Endodermal cell (in vitro differentiated cells): ENCODE measurements at places on chromosomes 12 and 14. TPM values are rescaled to one million over a fixed set of nuclear protein-coding genes. Genes with fewer than 3 reads are reported as not detected.

Gene BCL2L14
- 4.4 to 6.2 TPM (median 5.4 TPM) in 3 replicates for total RNA-seq

GRCh38 chr14:105299654-105300541 is 903 bp downstream of the BRF1 start:
- H3K36me3 ChIP-seq, result no peaks in the 10 kb centered on the region
- H3K4me3 ChIP-seq, result peak overlapping the region; percentile 94
- H3K27ac ChIP-seq, result peak overlapping the region; percentile 38
- no peaks in the 10 kb centered on the region for H3K4me1 ChIP-seq
- no peak for DNase-seq

DNA sequence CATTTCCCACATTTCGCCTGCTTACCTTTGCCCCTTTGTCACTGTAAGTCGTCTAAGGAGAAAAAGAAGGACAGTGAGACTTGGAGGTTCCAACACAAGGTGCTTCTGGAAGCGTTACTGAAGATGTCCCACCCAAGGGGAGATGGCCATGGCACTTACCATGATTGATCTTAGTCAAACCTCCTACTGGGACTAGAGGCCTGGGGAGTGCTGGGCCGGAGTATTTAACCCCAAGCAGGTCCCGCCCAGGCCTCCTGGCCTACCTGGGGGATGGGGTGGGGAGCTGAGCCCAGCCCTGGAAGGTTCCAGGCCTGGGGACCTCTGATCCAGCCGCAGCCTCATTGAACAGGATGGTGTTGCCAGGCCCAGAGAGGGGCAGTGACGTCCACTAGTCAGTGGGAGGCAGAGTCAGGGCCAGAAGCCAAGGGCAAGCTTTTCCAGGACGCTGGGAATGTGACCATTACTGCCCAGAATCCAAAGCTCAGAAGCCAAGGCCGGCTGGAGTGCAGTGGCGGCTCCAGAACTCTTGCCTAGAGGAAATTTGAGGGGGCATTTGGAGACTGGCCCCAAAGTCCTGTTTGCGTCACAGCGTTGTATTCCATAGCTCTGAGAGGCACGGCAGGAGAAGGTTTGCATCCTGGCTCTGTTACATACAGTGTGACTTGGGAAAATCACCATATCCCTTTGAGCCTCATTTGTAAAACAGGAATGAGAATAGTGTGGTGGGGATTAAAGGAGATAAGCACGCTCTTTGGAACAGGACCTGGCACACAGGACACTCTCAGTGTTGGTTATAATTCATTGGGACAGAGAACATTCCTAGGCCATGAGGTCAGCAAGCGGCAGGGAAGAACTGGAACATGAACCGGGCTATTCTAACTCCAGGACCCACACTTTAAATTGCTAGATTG is at the start of gene HPD:
HPD (minus strand) TSS at position 198 of the 911 bp plus-strand sequence; CDS start at position 162, 36 bp downstream.
- H3K36me3 ChIP-seq, result no peaks in the 10 kb centered on the region
- H3K27me3 ChIP-seq, result no peaks in the 10 kb centered on the region
- peaks cover 10% of the 10 kb centered on the region for H3K4me1 ChIP-seq
- DNase-seq, result peak; percentile 81
- no peak within 1 kb of the TSS for H3K4me3 ChIP-seq

DNA sequence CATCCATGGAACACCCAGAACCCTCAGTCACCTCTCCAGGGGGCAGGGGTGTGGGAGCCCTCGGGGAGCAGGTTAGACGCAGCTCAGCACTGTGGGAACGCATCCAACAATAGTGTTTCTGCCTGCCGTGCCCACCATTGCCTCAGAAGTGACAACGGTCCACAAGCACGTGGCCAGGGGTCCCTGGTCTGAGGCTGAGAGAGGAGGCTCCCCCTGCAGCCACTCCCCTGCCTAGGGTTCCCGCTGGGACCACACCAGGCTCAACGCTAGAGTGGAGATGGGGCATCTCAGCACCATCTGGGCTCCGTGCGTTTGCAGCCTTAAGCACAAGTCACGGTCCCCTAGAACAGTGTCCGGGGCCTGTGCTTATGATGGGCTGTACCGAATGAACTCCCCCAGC is 62.7 kb downstream of the TESC start:
- no peak overlapping the region for H3K27ac ChIP-seq
- H3K27me3 ChIP-seq, result no peaks in the 10 kb centered on the region
- no peaks in the 10 kb centered on the region for H3K36me3 ChIP-seq
- no peak for DNase-seq
- peaks cover 14% of the 10 kb centered on the region for H3K4me1 ChIP-seq

DNA sequence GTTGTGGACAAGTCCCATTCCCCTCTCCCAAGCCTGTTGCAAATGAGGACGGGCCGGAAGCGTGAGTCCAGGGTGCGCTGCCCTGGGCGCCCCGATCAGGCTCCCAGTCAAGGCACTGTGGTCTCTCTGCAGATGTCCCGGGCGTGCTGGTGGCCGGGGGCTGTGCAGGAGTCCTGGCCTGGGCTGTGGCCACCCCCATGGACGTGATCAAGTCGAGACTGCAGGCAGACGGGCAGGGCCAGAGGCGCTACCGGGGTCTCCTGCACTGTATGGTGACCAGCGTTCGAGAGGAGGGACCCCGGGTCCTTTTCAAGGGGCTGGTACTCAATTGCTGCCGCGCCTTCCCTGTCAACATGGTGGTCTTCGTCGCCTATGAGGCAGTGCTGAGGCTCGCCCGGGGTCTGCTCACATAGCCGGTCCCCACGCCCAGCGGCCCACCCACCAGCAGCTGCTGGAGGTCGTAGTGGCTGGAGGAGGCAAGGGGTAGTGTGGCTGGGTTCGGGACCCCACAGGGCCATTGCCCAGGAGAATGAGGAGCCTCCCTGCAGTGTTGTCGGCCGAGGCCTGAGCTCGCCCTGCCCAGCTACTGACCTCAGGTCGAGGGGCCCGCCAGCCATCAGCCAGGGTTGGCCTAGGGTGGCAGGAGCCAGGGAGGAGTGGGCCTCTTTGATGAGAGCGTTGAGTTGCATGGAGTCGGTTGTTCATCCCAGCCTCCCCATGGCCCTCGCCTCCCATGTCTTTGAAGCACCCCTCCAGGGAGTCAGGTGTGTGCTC is 6.3 kb downstream of the SLC25A47 start:
- DNase-seq, result no peak
- H3K36me3 ChIP-seq, result peaks cover 19% of the 10 kb centered on the region
- H3K4me1 ChIP-seq, result no peaks in the 10 kb centered on the region
- no peak overlapping the region for H3K4me3 ChIP-seq
